IPS DF 6.9 (cell line): ENCODE measurements at places on chromosomes 6 and 20.

DNA sequence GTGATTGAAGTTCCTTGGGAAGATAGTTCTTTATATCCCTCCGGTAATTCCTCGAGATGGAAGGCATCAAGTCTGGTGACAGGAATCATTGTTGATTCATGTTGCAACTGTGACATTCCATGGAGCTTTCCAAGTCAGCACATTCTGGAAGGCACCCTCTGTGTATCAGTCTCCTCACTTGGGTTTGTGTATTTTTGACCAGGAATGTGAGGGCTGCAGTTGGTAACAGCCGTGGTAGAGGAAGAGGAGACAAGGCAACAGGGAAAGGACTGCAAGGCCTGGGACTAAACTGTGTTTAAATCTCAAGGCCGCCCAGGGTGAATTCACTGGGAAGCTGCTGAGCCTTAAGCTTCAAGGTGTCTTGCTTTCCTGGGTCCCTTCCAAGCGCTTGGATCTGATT is 99.0 kb downstream of the CLIC5 start:
- H3K27me3 ChIP-seq: no peaks in the 10 kb centered on the region
- no peaks in the 10 kb centered on the region; the same call in 1 of the 2 replicates for H3K4me1 ChIP-seq

- H3K36me3 ChIP-seq: no peaks in the 10 kb centered on the region
- H3K27me3 ChIP-seq: no peaks in the 10 kb centered on the region
- no peaks in the 10 kb centered on the region for H3K4me1 ChIP-seq
- DNase-seq: no peak
Observed at GRCh38 chr6:110561696-110562095, 85.3 kb upstream of the SLC22A16 start.

GRCh38 chr20:41617902-41618806 is at the start of gene CHD6:
TSS of gene CHD6 (minus strand) at chr20:41618377. CDS start at chr20:41551337, 67,040 bp downstream.
- DNase-seq: peak; percentile 98
- no peaks in the 10 kb centered on the region for H3K27me3 ChIP-seq
- no peak within 1 kb of the TSS for H3K27ac ChIP-seq
- no peaks in the 10 kb centered on the region for H3K36me3 ChIP-seq
- peak within 1 kb of the TSS; percentile 74 for H3K4me3 ChIP-seq

DNA sequence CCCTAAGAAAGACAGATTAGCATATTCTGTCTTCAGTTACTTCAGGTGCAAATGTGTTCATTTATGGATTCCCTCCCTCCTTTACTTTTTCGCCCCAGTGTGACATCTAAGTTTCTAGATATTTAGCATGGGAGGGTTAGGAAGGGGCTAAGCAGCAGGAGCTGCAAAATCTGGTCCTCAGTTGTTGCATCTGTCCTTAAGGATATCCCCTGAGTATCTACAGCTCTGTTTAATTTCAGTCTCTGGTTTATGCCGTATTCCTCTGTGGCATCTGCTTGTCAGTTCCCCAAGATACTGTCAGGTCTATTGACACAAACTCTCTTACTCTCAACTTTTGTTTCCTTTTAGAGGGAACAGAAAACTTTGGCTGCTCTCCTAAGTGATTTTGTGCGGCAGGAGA is 754.6 kb upstream of the MAP3K7 start:
- no peaks in the 10 kb centered on the region for H3K4me1 ChIP-seq
- no peaks in the 10 kb centered on the region for H3K36me3 ChIP-seq
- no peak overlapping the region for H3K4me3 ChIP-seq
- no peak for DNase-seq
- no peak overlapping the region for H3K27ac ChIP-seq

DNA sequence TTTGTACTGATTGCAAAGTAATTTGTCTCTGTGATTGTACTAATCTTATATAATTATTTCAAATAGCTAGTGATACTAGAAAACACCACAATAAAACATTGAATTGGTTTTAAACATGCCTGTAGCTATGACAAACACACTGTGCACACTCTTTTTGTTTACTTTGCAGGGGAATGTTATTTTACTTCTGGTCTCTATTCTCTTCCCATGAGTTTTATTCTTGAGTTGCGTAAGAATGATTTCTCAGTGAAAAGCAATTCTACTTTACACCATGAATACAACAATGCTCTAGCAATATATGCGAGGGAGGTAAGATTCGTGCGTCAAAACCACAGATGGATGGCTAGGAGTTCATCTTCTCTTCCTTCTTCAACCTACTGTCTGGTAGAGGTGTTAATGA is 68.4 kb upstream of the PHACTR1 start:
- H3K27ac ChIP-seq: no peak overlapping the region
- no peak overlapping the region for H3K4me3 ChIP-seq
- no peak for DNase-seq
- no peaks in the 10 kb centered on the region for H3K4me1 ChIP-seq
- H3K36me3 ChIP-seq: no peaks in the 10 kb centered on the region
